ENCODE measurements at places on chromosomes 1 and 21. TPM values are rescaled to one million over a fixed set of nuclear protein-coding genes. Genes with fewer than 3 reads are reported as not detected.

The SLC22A15 gene
- 4.5 TPM for total RNA-seq

The PRXL2B gene
- 24.0 TPM for total RNA-seq

The PIGR gene
- total RNA-seq: not detected

The RGS8 gene
- total RNA-seq: not detected

The C4BPB gene
- total RNA-seq: not detected

DNA sequence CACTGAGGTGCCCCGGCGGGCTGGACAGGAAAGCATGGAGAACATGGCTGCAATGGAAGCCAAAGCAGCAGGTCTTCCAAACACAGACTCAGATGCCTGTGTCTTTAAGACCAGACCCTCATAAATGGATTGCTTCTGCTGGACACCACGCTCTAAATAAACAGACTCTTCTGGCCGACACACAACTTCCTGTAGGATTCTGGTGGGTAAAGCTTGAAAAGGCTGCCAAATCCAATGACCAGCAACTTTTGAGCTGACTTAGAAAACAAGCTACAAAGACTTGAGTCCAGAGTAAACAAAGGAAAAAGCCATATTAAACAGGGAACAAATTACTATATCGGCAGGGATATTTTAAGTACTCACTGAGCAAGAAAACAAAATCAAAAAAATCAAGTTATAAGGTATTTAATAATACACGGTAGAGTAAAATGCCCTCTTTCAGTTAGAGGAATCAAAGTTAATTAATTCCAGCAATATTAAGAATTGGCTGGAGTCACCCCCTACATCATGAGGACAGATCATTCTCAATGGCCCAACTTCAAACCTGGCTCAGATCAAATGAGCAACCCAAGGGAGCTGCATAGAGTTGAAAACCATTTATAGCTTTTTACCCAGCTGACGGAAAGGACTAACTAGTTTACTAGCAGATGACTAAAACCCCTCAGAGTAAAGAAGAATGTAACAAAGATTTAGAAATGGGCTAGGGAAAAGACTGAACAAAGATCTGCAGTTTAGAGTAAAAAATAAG is 102.4 kb downstream of the TGFBR3 start:
- peaks cover 10% of the 10 kb centered on the region for H3K36me3 ChIP-seq
- no peak overlapping the region for H3K4me3 ChIP-seq
- peaks cover 59% of the 10 kb centered on the region for H3K4me1 ChIP-seq

DNA sequence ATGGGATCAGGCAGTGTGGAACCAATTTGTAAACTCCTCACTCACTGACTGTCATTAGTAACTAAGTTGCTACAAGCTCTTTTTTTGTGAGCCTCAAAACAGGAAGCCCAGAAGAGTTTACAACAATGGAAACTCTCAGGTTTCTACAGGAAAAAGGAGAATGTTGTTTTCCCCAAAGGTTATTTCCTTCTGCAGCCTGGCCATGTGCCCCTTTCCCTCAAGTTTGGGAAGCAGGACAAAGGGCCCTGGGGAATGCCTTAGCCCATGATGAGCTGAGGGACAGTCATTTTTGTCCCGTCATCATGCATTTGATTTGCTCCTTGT is 395.9 kb downstream of the KIF26B start:
- no peaks in the 10 kb centered on the region for H3K36me3 ChIP-seq
- H3K4me3 ChIP-seq: no peak overlapping the region
- H3K27ac ChIP-seq: no peak overlapping the region
- peaks cover 32% of the 10 kb centered on the region for H3K27me3 ChIP-seq
- H3K4me1 ChIP-seq: no peaks in the 10 kb centered on the region
- DNase-seq: no peak

DNA sequence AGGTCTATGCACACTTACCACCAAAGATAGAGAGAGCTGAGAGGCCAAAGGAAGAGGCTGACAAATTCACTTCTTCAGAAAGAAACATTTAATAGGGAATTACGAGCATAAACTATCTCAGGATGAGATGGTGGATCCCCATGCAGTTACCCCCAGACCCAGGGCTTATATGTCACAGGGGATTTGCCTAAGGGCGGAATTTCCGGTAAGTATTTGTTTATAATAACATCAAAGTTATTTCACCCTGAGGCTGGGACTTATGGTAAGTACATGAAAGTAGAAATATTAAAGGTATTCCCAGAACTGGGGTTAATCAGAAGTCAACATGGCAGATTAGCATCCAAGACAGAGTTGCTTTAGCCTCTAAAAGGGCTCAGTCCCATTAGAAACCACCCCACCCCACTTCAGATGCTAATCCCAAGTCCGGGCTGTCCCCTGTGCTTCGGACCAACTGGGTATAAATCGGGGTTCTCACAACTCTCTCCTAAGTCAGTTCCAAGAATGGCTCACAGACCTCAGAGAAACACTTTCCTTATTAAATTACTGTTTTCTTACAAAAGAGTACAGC is 247.4 kb upstream of the ZP4 start:
- H3K36me3 ChIP-seq: no peaks in the 10 kb centered on the region
- H3K4me3 ChIP-seq: no peak overlapping the region
- H3K4me1 ChIP-seq: no peaks in the 10 kb centered on the region
- no peak overlapping the region for H3K27ac ChIP-seq
- no peak for DNase-seq

DNA sequence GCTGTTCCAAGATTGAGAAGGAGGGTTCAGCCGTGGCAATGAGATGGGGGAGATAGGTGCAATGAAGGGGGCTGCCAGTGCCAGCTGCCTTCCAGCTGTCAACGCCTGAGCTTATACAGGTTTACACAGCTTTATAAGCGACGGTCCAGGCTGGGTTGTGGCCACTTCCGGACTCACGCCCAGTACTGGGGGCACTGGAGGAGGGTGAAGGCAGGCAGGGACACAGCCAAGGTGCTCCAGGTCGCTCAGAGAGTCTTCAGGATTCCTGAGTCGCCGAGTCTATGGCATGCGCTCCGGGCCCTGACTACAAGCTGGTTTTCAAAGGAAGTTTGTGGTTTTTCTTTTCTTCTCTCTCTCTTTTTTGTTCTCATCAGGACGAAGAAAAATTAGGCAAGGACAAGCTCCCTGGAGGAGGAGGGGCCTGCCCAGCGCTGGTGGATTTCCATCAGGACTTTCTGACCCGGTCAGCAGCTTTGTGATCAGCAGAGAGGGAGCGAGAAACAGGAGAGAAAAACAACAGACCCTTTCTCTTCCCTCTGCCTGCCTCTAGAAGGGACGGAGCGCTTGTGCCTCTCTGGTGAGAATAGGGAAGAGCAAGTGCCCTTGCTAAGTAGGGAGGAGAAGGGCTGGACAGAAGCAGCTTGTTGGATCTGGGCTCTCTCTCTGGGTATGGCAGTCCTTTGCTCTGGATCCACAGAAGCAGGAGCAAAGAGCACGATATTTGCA is at the start of gene MINDY1:
Gene MINDY1 (minus strand): TSS at position 576 of the 726 bp plus-strand sequence. CDS start 4,285 bp downstream, outside the sequence.
- H3K4me3 ChIP-seq: peak within 1 kb of the TSS; percentile 99
- H3K4me1 ChIP-seq: peaks cover 64% of the 10 kb centered on the region
- peak within 1 kb of the TSS; percentile 99 for H3K27ac ChIP-seq
- peak; percentile 88 for DNase-seq
- peaks cover 10% of the 10 kb centered on the region for H3K36me3 ChIP-seq

DNA sequence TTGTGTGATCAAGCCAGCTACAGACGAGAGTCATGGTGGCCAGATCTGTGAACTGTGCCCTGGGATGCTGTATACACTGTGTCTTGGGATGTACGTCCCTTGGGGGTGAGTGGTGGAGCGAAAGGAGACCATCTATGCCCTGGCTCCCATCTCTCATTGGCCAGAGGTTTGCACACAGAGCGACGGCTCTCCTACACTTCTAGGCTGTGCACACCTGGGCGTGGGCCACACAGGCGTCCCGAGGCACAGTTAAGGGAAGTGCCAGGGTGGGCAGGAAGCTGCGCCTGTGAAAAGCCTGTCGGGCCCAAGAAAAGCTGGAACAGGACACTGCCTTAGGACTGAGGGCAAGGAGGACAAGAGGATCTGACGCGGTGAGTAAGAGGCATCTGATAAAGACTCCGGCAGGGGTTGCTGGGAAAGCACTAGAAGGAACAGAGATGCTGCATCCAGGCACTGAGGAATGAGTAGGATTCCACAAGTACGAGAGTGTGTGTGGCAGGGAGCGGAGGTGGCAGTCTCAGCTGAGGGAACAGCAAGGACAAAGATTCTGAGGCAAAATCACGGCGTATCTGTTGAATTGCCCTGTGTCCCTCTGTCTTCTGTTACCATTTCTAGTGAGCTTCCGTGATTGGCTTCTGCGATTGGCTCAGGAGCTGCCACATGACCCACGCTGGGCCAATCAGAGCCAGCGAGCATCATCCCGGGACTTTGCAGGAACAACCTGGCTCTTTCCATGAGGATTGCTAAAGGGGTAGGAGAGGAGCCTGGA is 67.9 kb upstream of the ZBTB40 start:
- H3K36me3 ChIP-seq: no peaks in the 10 kb centered on the region
- peaks cover 14% of the 10 kb centered on the region for H3K4me1 ChIP-seq
- DNase-seq: no peak

DNA sequence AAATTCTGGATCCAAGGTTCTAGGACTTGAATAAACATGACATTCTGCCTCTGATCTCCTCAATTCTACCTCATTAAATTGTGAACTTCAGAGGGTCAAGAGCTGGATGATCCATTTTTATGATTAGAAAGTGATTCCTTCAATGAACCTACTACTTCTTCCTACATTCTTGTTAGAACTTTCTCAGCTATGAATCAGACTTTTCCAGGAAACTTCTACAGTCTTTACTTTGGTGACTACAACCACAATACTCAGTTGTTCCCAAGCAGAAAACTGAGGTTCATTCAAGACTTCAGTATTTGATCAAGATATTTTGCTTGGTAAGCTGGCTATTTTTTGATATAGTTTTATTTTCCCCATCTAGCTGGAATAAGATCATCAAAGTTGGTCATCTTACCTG is 51.4 kb downstream of the CDC7 start:
- no peak overlapping the region for H3K27ac ChIP-seq
- no peaks in the 10 kb centered on the region for H3K27me3 ChIP-seq
- peaks cover 32% of the 10 kb centered on the region for H3K4me1 ChIP-seq

DNA sequence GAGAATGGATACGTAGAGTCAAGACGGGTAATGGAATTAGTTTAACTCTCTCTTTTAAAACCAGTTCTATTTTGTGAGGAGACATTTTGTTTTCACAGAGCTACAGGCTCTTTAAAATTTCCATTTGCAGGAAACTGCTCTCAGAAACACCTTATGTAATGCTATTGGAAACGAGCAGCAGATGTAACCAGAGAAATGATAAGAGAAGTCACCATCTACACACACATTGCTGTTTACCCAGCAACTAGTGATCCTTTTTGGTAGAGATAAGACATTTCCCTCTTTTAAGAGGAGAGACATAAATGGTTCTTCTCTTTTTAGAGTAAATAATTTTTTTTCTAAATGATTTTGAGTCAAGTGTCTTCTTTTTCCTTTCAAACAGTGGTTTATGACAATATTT is 80.6 kb downstream of the KCTD3 start:
- H3K4me1 ChIP-seq: no peaks in the 10 kb centered on the region
- H3K36me3 ChIP-seq: no peaks in the 10 kb centered on the region
- no peak for DNase-seq
- no peak overlapping the region for H3K27ac ChIP-seq

GRCh38 chr21:31753949-31754707 is 22.2 kb upstream of the SCAF4 start:
- H3K36me3 ChIP-seq: no peaks in the 10 kb centered on the region

- H3K27me3 ChIP-seq: no peaks in the 10 kb centered on the region
- H3K36me3 ChIP-seq: no peaks in the 10 kb centered on the region
- no peak overlapping the region for H3K4me3 ChIP-seq
- peak overlapping the region; percentile 86 for H3K27ac ChIP-seq
- peaks cover 55% of the 10 kb centered on the region for H3K4me1 ChIP-seq
These were observed 50.1 kb downstream of the NENF start for GRCh38 chr1:212482637-212483441.

- H3K36me3 ChIP-seq: no peaks in the 10 kb centered on the region
- DNase-seq: no peak
- no peak overlapping the region for H3K4me3 ChIP-seq
- no peaks in the 10 kb centered on the region for H3K4me1 ChIP-seq
- no peak overlapping the region for H3K27ac ChIP-seq
These were observed 48.9 kb downstream of the CD247 start for GRCh38 chr1:167469280-167469965.

DNA sequence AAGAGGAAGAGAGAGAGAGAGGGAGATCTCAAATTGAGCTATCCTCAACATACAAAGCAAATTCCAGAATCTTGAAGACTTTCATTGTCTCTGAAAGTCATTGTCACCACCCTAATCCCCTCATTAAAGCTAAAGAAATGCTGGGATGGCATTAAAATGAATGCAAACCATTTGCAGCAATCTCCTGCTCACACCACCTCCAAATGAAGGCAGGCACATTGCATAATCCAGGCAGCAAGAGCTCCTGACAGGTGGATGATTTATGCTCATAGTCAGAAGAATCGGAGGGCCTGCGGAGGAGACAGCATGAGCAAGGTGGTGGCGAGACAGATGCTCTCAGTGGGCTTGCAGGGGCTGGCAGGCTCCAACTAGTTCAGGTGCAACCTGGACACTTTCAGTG is 90.2 kb downstream of the ESRRG start:
- no peaks in the 10 kb centered on the region for H3K4me1 ChIP-seq
- peaks cover 4% of the 10 kb centered on the region for H3K27me3 ChIP-seq
- no peak overlapping the region for H3K4me3 ChIP-seq
- H3K27ac ChIP-seq: no peak overlapping the region
- H3K36me3 ChIP-seq: no peaks in the 10 kb centered on the region

DNA sequence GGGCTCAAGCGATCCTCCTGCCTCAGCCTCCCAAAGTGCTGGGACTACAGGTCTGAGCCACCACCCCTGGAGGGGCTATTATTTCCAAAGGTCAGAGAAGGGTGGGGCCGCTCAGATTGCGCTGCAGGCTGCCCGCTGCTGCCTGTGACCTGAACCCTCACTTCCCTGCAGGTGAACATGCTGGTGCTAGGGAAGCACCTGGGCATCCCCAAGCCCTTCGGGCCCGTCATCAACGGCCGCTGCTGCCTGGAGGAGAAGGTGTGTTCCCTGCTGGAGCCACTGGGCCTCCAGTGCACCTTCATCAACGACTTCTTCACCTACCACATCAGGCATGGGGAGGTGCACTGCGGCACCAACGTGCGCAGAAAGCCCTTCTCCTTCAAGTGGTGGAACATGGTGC is 8.6 kb upstream of the PADI6 start:
- H3K27me3 ChIP-seq: peaks cover 8% of the 10 kb centered on the region
- H3K4me3 ChIP-seq: no peak overlapping the region
- no peaks in the 10 kb centered on the region for H3K4me1 ChIP-seq
- DNase-seq: no peak
- no peaks in the 10 kb centered on the region for H3K36me3 ChIP-seq

DNA sequence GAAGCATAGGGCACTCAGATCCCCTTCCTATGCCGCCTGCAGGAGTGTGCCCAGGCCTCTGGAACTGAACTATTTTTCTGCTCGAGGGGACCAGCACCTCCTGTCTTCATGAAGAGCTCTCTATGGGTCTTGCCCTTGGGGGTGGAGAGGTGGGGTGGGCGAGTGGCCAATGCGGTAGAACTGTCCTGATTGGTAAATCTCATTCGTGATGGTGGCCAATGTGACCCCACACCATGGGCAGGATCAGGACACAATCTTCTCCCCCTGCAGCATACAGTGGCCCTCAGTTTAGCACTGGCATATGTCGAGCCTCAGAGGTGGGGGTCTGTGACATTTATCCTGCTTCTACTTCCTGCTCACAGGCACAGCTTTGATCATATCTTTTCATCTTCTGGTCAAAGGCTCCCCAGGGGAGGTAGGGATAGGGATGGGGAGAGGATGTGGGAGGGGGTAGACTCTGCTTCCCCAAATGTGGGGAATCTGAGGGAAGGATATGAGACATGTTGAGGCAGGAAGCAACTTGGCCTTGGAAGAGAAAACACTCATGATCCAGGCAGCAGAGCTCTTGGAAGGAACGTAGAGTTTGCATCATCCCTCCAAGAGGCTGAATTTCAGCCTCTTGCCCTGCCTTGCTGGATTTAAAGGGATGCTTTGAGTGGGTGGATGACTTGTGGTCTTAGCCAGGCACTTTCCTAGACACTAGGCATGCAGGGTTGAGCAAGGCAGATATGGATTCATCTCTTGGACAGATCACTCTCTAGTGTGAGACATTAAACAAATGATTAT is 81.8 kb downstream of the LAMC2 start:
- H3K27me3 ChIP-seq: no peaks in the 10 kb centered on the region
- no peak for DNase-seq
- H3K4me1 ChIP-seq: peaks cover 41% of the 10 kb centered on the region
- no peaks in the 10 kb centered on the region for H3K36me3 ChIP-seq

Measured in osteocyte (in vitro differentiated cells).